Pancreas (tissue), 10 donors: ENCODE measurements at places on chromosomes 6 and 20. TPM values are rescaled to one million over a fixed set of nuclear protein-coding genes. Genes with fewer than 3 reads are reported as not detected.
A peak's percentile ranks its signal among the peaks of the same experiment; 100 is the strongest.

SLC18B1 gene
- 4.4 TPM for total RNA-seq

DNA sequence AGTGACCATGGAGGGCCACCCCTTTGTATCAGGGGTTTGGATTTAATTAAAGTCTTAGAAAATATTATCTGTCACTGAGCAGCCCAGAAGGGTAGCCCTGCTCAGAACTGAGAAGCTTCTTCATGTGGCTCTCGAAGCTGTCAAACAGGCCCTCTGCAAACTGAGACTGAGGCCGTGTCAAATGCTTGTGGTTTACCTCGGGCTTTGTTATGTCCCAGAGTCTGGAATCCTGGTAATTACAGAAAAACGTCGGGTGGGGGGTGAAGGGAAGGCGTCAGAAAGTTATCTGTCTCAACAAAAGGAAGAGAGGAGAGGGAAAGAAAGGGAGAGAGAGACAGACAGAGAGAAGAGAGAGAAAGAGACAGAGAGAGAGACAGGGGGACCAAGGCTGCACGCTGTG is 200.8 kb downstream of the BMP7 start:
- DNase-seq, result no peak

AGER gene
- 2.0 TPM for total RNA-seq

DNA sequence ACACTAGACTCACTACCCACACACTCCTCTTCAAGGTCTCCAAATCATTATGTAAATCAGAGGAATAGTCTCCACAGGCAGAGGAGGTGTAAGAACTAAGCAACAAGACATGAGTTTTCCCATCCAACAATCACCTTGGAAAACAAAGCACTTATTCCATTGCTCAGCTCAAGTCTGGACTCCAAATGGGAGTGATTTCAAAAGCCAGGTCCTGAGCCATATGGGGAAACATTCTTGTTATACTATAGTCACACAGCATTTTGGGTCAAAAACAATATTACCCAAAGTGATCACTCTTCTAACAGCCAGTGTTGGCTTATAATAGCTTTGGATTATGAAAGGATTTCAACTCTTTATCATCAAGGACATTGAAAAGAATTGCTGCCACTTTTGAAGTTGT is 3.6 kb upstream of the PRPH2 start:
- no peak for DNase-seq

PABPC1L gene
- 64.5 TPM for total RNA-seq

GRCh38 chr6:154232013-154232910 is 124.3 kb downstream of the IPCEF1 start:
- no peak for DNase-seq

- DNase-seq, result no peak
Observed at GRCh38 chr6:33677689-33678088, 33.8 kb downstream of the UQCC2 start.

GRCh38 chr6:21965016-21965415 is 331.8 kb downstream of the PRL start:
- no peak for DNase-seq

DNA sequence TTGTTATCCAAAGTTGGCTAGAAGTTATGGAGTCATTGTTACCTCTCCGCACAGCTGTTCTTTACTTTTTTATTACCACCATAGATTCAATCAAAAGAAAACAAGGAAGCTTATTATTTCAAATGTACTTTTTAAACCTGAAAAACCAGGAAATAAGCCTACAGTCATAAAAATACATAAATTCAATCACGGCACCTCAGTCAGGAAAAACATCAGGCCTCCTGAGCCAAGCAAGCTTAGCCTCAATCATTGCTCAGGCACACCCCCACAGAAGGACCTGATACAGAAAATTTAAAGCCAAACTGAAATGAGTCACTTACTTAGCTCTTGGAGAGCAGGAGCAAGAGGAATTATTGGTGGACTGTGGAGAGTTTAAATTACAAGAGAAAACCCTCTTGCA is 44.3 kb downstream of the MARCKS start:
- DNase-seq, result no peak

ULBP1 gene
- total RNA-seq, result 0.09 TPM

DNA sequence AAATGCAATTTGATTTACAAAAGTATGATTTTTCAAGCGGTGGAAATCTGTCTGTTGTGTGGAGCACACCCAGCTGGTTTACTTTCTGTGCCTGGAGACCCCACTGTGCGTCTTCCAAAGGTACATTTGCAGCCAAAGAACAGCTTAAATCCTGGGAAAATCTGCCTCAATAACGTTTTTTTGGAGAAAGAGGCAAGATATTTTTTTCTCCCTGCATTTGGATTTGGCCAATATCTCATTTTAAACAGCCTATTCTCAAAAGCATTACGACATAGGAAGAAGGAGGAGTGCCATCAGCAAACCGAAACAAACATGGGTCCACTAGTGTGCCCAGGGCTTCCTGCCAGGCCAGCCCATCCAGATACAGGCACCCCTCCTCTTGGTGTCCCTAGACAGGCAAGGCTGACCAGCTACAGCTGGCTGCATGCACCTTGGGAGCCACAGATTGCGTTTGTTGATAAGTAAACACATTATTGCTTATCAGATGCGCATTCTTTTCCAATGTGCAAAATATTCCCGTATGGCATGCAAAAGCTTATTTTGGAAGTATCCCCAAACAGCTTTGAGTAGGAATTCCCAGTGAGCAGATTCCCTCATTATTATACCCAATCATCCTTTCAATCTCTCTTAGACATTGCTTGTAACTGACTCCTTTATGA is 184.5 kb upstream of the MARCKS start:
- DNase-seq, result no peak

MOG gene
- not detected for total RNA-seq

SLC24A3 gene
- total RNA-seq, result 0.28 TPM

C6orf58 gene
- 0.20 TPM for total RNA-seq

- DNase-seq, result no peak
Observed at GRCh38 chr20:60255415-60255814, 297.2 kb downstream of the CDH26 start.

DNA sequence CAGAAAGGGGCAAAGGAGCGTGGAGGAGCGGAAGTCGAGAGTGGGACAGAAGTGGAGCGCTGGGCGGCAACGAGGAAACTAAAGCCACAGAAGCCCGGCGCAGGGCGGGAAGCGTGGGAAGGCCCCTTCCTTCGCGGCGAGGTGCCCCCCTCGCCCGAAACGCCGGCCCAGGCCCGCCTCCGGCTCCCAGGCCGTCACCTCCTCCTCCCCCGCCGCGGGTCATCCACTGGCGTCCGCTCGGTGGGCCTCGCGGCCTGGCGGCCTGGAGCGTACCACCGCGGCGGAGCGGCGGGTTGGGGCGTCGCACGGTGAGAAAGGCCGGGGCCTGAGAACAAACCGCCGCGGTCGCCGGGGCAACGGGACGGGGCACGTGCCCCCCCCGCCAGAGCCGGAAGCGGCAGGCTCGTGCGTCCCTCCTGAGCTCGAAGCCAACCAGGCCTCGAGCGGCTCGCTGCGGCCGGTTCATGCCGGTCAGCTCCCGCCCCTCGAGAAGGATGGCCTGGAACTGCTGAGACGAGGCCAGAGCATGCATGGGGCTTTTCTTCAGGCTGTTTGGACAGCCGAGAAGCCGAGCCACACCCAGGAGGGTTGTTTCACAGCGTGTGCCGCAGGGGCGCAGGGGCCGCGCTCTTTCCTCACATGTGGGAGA is at the start of gene TCP11:
TSS of gene TCP11 (minus strand) at position 333 of the 649 bp plus-strand sequence. CDS start 469 bp downstream, outside the sequence.
- peak; percentile 32 for DNase-seq

DNA sequence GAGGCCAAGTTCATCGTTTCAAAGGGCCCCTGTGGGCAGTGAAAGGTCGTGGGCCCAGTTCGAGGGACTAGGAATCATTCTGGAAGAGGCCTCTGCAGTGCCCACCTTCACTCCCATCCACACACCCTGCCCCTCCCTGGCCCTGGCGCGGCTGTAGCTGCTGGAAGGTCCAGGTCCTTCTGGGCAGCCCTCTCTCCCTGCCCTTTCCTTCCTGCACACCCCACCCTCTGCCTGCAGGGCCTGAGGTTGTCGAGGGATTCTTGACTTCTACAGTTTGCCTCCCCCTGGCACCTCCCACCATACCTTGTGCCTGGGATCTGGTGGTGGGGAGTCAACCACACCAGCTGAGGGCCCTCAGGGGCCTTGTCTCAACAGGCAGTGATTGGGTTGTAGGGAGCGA is 4.5 kb upstream of the MYT1 start:
- DNase-seq, result no peak

SLC17A1 gene
- total RNA-seq, result not detected

GRCh38 chr20:33576432-33577125 is 85.5 kb upstream of the C20orf144 start:
- DNase-seq, result no peak

DNA sequence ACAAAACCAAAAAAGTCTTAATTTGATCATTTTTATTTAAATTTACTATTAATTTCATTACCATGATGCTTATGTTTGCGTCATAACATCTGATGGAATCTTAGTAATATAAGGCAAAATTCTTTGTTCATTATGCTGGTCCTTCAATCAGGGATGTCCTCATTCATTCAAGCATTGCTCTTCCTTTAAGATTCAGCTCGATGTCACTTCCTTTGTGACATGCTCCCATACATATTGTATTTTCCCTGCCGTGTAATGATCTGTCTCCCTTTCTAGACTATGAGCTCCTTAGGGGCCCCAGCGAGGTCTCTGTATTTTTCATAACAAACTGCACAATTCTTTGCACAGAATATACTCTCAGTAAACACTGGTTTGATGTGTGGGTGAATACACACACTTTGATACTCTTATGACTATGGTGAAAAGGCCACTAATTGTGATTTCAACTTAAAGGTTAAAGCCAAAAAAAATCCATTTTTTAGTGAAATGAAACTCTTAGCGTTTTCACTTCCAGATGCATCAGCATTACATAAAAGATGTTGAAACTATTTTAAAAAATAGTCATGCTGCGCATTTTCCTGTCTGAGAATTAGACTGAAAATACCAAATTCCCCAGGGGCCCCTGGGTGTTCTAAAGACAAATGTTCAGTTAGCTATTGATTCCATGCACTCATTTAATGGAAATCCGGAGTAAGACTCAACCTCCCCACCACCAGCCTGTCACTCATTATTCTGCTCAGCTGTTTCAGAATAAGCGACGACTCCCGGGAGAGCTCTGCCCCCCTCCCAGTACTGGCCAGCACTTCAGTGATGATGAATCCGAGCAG is 169.7 kb downstream of the ATXN1 start:
- DNase-seq, result no peak

GSS gene
- total RNA-seq, result 11.3 TPM

GRCh38 chr6:125067552-125067951 is 86.0 kb upstream of the TPD52L1 start:
- no peak for DNase-seq

DNA sequence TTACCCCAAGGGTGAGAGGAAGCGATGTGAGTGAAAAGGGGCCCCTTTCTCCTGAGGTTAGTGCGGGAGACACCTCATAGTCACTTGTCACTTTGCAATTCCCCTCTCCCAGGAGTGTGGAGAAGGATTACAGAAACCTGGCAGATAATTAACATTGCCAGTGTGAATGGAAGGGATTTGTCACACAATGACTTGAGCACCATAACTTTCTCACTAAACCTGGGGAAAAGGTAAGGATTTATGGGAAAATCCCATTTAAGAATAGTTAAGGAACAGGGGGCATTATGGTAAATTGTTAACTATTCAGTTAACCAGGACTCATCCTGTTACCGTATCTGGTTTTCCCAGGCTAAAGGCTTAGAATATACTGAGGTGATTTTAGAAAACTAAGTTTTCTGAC is 219.5 kb upstream of the JAG1 start:
- no peak for DNase-seq

GRCh38 chr20:58196402-58197184 is 31.9 kb downstream of the ANKRD60 start:
- no peak for DNase-seq

- no peak for DNase-seq
Observed at GRCh38 chr6:125245523-125246264, 56.1 kb downstream of the HDDC2 start.

DNA sequence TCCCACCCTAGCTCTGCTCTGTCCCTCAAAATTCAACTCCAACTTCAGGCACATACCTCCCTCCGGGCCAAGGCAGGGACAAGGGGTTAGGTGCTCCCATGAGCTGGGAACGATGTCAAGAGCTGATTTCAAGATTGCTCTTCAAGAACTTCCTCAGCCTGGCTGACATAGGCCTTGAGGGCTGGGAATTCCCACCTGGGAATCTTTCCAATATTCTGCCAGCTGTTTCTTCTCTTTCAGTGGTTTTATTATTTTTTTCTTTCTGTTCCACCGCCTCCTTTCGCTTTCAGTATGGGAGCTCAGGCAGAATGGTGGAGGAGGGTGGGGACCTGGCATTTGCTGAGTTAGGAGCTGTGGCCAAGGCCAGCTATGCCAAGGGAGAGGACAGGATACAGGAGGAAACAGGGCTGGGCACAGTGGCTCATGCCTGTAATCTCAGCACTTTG is 33.7 kb downstream of the SRSF3 start:
- peak; percentile 75 for DNase-seq

- DNase-seq, result no peak
Observed at GRCh38 chr6:36414481-36414880, 27.0 kb upstream of the ETV7 start.

ADTRP gene
- total RNA-seq, result 0.44 TPM

PPP1R16B gene
- total RNA-seq, result 1.4 TPM

- DNase-seq, result no peak
Observed at GRCh38 chr6:146304181-146304580, 239.5 kb upstream of the RAB32 start.

GSTA4 gene
- 14.8 TPM for total RNA-seq

- DNase-seq, result no peak
Observed at GRCh38 chr6:11475016-11475415, 62.5 kb upstream of the TMEM170B start.

SAMD3 gene
- total RNA-seq, result 0.79 TPM

SMPD2 gene
- total RNA-seq, result 7.1 TPM

- DNase-seq, result no peak
Observed at GRCh38 chr20:57685146-57685758, 24.6 kb downstream of the PMEPA1 start.

- no peak for DNase-seq
Observed at GRCh38 chr6:53461041-53461656, 83.8 kb downstream of the GCLC start.

DNA sequence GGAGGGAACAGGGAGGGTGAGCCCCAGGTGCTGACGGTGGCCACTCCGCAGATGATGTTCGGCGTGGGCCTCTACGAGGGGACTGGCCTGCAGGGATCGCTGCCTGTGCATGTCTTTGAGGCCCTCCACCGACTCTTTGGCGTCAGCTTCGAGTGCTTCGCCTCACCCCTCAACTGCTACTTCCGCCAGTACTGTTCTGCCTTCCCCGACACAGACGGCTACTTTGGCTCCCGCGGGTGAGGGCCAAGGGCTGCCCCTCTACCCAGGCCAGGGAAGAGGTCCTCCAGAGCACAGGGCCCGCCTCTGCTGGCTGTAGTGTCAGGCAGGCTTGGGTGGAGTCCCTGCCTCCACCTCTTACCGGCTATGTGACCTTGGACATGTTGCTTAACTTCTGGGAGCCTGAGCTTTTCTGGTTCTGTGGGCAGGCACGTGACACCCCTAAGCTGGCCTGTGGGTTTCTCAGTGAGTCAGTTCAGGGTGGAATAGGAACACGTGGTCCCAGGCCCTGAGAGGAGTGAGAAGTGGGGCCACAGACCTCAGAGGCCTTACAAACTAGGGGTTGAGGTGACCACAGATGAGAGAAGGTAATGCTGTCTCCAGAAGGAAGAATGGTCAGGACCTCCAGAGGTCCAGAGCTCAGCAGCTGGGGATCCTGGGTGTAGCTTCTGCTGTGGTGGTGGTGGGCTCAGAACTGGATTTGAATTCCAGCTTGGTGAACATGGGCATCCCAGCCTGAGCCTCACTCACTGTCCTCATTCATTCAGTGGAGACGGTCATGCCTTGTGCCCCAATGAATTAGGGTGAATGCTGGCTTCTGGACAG is 11.9 kb downstream of the PCIF1 start:
- DNase-seq, result no peak

- peak; percentile 72 for DNase-seq
Observed at GRCh38 chr6:31896856-31897611, 464 bp downstream of the EHMT2 start.

- no peak for DNase-seq
Observed at GRCh38 chr6:124536842-124537191, 425.4 kb upstream of the RNF217 start.
